Activated CD8-positive, alpha-beta memory T cell treated with anti-CD3 and anti-CD28 coated beads for 24 hours (primary cell): ENCODE measurements at places on chromosomes 11 and 22.

GRCh38 chr11:33021501-33021900, 5.8 kb downstream of the DEPDC7 start:
- no peak for DNase-seq

DNA sequence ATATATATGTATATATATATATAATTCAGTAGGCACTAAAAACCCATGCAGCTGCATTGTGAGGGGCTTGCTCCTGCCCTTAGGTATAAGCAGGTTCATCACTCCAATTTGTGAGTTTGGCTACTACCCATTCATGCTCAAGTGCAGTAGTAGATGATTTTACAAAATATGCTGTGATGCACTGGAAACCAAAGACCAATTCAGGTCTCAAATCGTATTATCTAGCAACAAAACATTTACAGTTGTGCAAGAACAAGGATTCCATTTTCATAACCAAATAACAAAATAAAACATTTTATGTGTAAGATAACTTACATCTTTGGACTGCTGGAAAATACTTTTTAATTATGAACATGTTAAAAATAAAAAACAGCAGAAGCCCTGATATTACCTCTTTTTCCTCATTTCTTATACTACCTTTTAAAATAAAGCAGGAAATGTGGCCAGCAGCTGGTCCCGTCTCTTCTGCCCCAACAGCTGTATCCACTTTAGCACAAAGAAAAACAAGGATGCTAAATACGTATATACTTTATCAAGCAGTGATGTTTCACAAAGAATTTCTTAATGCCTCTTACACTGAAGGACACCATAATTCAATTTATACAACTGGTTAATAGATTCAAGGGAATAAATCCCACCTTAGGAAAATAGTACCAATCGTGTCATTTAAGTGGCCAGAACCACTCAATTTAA, 2.8 kb downstream of the CREBZF start:
- DNase-seq: no peak

DNA sequence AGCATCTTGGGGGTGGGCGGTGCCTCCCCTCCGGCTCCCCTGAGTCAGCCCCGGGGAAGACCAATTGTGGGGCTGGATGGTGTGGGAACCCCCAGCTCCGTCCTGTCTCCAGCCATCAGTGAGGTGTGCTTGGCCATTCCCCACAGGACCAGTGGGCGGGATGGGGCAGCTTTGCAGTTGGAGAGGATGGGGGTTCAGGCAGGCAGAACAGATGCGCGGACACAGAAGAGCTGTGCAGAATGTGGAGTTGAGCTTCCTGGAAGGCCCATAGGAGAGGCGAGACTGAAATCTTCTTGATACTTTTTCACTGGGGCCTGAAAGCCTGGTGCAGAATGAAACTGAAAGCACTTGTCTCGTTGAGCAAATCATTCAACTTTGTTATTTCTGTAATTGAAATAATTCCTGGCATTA, 23.8 kb downstream of the PARVB start:
- DNase-seq: no peak

DNA sequence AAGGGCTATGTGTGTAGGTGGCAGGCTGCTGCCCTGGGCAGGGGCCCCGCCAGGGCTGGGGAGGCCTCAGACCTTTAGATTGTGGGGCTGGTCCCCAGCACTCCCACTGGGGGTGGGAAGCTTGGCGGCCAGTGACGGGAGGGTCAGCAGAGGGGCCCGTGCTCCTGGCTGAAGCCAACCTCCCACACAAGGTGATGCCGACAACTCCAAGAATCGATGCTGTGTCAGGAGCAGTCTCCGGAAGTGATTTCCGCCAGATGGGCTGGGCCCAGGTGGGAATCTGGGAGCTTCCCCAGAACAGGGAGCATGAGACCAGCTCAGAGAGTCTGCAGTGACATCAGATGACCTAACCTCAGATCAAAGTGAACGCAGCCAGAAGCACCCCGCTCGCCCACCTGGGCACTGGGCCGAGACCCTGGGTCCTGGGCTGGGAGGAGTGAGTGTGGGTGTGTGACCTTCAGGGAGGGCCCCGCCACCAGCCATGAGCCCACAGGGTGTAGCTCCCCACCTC, 7.7 kb downstream of the TRPM5 start:
- DNase-seq: no peak

DNA sequence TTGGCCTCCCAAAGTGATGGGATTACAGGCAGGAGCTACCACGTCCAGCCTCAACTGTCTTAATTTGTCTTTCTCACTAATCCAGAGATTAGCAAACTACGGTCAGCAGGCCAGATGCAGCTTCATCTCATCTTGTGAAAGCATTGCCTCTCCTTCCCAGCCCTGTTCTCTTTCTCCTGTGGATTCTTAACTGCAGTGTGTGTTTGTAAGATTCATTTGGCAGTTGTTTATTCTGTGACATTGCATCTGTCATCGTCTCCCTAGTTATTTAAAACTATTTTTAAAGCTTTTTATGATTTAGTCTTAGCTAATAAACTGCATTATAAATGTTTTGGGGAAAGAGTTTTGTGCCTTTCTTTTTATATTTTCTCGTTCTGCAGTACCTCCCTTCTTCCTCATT, 29.2 kb downstream of the RNF169 start:
- DNase-seq: no peak

DNA sequence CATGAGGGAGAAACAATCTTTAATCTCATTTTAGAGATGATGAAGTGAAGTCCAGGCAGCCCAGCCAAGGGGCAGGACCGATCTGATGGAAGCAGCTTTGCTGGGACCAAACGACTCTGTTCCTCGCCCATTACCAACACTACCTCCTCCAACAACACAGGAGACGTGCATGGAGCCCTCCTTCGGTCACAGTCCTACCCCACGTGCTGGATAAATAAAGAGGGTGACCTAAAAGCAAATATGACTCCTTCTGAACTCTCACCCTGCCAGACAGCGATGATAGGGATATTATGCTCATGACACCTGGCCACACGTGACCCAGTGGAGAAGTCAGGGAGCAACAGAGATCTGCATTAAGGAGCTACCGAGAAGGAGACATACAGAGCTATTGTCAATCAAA, 26.0 kb downstream of the SCGB1A1 start:
- DNase-seq: no peak

DNA sequence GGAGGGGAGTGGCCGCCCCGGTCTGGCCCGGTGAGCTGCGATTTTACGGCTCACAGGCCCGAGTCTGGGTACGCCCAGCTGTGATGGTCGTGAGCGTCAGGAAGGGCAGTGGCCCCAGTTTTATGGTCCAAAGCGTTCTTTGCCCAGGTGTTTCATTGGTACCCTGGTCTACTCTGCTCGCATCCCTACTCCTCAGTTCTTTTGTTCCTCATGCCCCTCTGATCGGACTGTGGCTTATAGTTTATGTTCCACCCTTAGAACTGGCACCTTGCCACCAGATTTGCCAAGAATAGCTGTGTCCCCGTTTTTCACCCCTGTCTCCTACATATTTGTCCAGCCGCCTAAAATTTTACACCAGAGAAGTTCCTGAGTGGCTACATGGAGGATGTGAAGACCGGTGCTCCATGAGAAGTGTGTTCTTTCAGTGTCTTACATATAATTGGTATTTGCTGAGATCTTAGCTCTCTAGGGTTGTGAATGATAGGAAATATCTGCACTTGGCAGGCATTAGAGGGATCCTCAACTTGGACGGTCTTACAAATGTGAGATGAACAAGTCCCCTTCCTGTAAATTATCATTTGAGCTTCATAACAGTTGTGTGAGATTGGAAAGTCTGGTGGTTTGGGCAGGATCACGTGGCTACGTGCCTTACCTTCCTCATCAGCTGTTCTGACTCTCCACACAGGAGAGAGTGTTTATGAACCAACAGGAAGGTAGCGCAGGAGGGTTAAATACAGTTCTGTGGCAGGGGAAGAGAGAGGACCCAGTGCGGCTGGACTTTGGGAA, 1.1 kb downstream of the PANX1 start:
- no peak for DNase-seq

DNA sequence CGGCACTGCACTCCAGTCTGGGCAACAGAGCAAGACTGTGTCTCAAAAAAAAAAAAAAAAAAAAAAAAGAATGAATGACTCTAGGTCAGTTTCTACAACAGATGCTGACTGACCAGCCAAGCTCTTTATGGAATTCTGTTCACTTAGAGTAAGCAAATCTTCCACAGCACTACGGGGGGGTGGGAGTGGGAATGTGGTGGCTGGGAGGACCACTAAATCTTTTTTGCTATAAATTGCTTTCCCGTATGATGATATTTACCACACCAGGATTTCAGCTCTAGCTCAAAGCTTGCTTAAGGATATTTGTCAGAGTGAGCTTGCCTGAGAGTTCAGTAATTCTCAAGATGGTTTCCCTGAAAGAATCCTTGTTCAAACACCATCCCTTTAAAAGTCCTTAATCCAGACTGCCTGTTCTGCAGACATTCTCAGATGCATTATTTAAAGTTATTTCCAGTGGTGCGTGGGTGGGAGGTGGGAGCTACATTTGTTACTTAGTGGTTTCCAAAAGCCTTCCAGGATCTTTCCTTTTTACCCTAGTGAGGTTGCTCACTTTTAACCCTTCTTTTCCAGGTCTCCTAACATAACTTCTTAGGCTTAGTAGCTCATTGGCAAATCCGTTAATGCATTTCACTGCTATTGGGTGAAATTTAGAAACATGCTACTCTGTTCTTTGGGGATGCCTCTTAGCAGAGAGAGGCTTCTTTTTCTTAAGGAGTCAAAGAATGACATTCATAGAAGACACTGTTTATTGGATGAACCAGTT, 65.9 kb downstream of the UBASH3B start:
- DNase-seq: no peak

DNA sequence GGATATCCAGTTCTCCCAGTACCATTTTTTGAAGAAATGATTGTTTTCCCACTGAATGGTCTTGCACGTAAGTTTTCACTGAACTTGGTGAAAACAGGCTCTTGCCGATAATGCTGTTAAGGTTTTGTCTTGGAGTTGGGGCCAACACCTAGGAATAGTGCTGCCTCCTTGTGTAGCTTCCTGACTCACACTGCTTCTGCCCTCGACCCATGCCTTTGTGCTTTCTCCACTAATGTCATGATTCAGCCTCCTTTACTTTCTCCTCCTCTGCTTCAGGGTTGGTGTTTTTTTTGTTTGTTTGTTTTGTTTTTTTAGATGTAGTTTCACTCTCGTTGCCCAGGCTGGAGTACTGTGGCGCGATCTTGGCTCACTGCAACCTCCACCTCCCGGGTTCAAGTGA, 30.2 kb downstream of the SLC5A1 start:
- DNase-seq: no peak

- DNase-seq: no peak
Measured at GRCh38 chr22:40213478-40213877, 35.8 kb downstream of the TNRC6B start.

DNA sequence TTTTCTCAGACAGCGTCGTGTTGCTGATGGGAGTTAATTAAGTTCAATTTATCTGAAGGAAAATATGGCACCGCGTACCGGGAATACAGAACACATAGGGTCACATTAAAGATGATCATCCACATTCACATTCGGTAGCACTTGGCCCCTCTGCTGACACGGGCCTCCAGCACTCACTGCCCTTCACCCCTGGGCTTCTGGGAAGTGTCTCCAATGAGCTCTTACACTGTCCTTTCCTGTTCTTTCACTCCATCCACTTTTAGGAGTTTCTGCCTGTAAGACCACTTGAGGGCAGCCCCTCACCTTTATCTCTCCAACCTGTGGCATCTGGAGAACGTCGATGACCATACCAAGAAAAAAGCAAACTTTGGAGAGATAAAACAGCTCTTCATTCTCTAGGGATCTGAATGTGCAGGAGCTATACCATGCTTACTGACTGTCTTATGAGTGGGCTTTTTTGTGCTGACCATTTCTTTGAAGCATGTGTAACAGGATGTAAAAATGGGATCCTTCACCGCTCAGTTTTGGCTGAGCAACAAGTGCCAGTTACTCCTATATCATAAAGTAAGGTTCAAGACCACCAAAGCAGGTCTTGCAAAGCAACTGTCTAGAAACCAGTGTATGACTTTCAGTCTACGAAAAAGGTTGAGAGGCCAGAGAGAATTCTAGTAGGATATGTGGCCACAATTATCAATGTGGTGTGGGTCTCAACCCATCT, 1.1 kb upstream of the SERGEF start:
- peak; percentile 61 for DNase-seq

GRCh38 chr11:79406376-79406775, 34.5 kb downstream of the TENM4 start:
- DNase-seq: no peak

DNA sequence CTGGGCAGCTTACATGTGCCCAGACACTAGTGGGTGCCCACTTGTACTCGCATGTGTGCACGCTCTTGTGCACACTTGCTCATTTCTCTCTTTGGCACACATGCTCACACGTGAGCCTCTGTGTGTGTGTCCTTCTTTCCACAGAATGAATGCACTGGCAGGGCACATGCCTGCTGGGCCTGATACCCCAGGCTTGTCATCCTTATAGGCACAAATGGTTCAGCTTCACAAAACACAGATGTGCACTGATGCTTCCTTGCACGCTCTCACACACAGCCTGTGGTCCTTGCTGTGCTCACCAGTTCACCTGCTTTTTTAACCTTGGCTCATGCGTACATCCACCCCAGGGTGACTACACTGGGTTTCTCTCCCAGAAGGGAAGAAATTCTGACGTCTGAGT, 174.8 kb downstream of the BUD13 start:
- DNase-seq: no peak

- no peak for DNase-seq
Measured at GRCh38 chr11:124394408-124394807, 4.4 kb downstream of the OR8B3 start.

GRCh38 chr22:17633217-17633997, 4.9 kb upstream of the ATP6V1E1 start:
- DNase-seq: no peak

DNA sequence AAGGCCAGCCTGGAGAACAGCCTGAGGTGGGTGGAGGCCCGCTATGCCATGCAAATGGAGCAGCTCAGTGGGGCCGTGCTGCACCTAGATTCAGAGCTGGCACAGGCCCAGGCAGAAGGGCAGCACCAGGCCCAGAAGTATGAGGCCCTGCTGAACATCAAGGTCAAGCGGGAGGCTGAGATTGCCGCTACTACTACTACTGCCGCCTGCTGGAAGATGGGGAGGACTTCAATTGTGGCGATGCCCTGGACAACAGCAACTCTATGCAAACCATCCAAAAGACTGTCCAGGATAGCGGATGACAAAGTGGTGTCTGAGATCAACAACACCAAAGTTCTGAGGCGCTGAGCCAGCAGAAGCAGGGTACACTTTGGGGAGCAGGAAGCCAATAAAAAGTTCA, 3.1 kb upstream of the TMEM218 start:
- no peak for DNase-seq

- DNase-seq: no peak
Measured at GRCh38 chr11:56910785-56911184, 77.9 kb upstream of the OR5AK2 start.
